ENCODE measurements at places on chromosomes 4 and X. TPM values are rescaled to one million over a fixed set of nuclear protein-coding genes. Genes with fewer than 3 reads are reported as not detected.

- no peak for DNase-seq
These were observed 5.9 kb downstream of the ADD1 start for GRCh38 chr4:2849267-2850152.

DNA sequence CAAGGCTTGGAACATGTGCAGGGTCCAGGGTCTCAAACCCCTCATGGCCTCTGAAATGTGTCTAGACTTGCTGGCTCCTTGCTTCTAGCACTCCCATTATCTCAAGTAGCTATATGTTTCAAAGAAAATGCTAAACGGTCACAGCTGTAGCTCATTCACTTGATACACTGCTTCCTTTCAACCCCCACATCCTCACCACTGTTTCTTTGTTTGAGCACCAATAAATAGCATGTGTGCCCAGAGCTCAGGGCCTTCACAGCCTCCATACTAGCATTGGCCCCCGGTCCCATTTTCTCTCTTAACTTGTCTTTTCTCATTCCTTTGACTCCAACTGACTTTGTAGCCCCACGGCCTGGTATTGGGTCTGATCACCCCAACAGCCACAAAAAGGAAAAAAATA, 801.8 kb downstream of the STIM2 start:
- DNase-seq, result no peak

- DNase-seq, result no peak
These were observed 241.1 kb downstream of the MAPK10 start for GRCh38 chr4:86118711-86119110.

DNA sequence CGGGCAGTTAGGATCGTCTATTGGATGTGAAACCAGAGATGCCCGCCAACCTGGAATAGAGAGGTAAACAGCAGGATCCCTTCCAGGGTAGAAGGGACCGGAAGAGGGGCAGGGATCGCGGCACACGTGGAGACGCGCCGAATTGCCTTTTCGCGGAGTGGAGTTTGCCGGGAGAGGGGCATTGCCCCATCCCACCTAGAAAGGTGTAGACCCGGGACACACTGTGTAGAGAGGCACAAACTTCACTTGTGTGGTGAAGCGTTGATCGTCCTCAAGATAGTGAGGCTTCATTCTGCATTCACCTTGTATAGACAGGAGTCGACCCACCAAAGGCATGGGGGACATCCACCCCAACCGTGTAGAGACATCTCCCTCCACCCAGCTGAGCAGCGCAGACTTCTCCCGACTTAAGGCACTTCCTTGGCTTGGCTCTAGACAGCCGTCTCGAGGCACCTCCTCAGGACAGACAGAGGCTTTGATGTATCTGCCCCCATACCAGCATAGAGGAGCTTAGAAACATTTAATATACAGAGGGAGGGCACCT, 410 bp downstream of the GNL3L start:
- no peak for DNase-seq

GRCh38 chr4:104766676-104767075, 272.0 kb upstream of the CXXC4 start:
- no peak for DNase-seq

Gene CLGN
- 0.21 TPM for total RNA-seq

Gene FATE1
- not detected for total RNA-seq

Gene ADGRG4
- not detected for total RNA-seq

- DNase-seq, result no peak
These were observed 490.2 kb downstream of the TLL1 start for GRCh38 chr4:166363198-166363597.

DNA sequence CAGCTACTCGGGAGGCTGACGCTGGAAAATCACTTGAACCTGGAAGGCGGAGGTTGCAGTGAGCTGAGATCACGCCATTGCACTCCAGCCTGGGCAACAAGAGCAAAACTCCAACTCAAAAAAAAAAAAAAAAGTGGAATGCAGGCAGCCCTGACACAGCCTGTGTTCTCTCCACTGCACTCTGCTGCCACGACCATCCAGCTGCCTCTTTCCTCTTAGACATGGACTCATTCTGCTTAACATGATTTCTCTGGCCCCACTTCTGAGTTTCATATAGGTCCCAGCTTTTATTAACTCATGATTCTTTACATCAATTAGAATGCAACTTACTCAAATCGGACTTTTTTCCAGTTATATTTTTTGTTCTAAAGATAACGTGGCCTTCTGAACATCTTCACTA, 29.6 kb downstream of the SLC10A6 start:
- no peak for DNase-seq

Gene ARHGAP24
- total RNA-seq, result 10.5 TPM

Gene FSTL5
- total RNA-seq, result 75.9 TPM

GRCh38 chr4:146407257-146407656, 114.5 kb downstream of the SLC10A7 start:
- DNase-seq, result no peak

DNA sequence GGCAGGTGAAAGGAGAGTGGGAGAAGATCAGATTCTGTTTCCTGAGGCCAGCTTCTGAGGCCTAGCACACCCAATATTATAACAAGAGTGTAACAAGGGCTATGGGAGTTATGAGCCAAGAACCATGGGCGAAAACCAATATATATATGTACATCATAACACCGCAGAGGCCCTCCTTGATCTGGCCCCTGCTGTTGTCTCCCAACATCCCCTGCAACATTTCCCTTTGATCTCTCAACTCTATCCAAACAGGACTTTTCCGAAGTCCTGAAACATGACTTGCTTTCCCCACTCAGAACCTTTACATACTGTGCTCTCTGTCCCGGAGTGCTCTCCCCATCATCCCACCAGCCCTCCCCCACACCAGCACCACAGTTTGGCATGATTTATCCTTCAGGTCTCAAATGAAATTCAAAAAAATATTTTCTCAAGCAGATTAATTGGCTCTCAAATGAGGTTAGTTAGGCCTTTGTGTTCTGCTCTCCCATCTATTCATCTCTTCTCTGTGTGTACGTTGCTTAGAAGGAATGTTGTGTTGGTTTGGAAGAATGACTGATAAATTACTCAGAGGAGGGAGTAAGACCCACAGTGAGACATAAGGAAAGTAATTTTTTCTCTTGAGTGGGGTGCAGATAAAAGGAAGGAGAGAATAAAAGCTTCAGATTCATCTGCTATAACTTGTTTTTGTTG, 58.1 kb upstream of the SMIM10 start:
- DNase-seq, result no peak
